ENCODE measurements at places on chromosomes 7 and 10. TPM values are rescaled to one million over a fixed set of nuclear protein-coding genes. Genes with fewer than 3 reads are reported as not detected.

FGFR2 gene
- 5.6 TPM for total RNA-seq

TMEM176B gene
- total RNA-seq, result not detected

ASAH2 gene
- total RNA-seq, result 0.79 TPM

SNX13 gene
- 38.5 TPM for total RNA-seq

BMPR1A gene
- total RNA-seq, result 5.5 TPM

DNA sequence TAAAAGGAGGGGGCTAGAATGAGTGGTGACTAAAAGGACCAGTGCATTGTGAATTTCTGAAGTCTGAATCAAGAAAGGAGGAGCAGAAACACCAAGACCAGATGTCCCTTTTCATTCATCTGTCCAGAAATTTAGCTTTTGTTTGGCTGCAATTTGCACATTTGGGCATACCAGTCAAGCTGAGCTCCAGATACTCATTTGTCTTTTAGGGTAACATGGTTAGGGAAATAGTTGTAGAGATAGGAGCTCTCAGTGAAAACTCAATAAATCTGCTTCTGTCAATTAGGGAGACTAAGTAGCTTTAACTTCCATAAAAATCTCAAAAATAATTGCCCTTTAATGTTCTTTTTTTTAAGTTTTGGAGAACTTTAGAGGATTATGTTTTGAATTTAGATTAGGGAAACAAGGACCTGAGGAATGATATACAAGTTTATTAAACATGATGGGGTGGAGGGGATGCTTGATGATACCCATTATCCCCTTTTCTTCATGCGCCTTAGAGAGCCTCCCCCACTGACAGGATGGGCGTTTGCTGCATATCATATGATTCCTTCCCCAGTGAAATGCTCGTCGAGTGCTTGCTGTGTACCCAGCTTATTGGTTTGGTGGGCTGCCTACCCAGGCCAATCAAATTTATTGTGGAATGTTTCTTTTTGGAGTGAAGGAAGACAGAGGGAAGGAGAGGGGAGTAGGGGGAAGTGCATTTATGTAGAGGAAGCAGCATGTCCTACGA lies 50.7 kb upstream of the RPA3 start:
- no peak for DNase-seq

- no peak for DNase-seq
Observed at GRCh38 chr10:13518076-13518692, 10.6 kb downstream of the BEND7 start.

- no peak for DNase-seq
Observed at GRCh38 chr7:67426654-67427053, 430.0 kb downstream of the TYW1 start.

- DNase-seq, result no peak
Observed at GRCh38 chr7:50641442-50642405, 76.5 kb upstream of the DDC start.

- DNase-seq, result no peak
Observed at GRCh38 chr10:80462299-80462980, 8.3 kb downstream of the TSPAN14 start.

GRCh38 chr10:109959259-109960145 lies 36.2 kb upstream of the XPNPEP1 start:
- DNase-seq, result no peak

GRCh38 chr7:4167385-4167910 lies 514.6 kb upstream of the FOXK1 start:
- no peak for DNase-seq

- DNase-seq, result no peak
Observed at GRCh38 chr7:69620650-69621049, 22.4 kb downstream of the AUTS2 start.

GRCh38 chr7:16543456-16543855 lies 16.8 kb downstream of the LRRC72 start:
- no peak for DNase-seq

DNA sequence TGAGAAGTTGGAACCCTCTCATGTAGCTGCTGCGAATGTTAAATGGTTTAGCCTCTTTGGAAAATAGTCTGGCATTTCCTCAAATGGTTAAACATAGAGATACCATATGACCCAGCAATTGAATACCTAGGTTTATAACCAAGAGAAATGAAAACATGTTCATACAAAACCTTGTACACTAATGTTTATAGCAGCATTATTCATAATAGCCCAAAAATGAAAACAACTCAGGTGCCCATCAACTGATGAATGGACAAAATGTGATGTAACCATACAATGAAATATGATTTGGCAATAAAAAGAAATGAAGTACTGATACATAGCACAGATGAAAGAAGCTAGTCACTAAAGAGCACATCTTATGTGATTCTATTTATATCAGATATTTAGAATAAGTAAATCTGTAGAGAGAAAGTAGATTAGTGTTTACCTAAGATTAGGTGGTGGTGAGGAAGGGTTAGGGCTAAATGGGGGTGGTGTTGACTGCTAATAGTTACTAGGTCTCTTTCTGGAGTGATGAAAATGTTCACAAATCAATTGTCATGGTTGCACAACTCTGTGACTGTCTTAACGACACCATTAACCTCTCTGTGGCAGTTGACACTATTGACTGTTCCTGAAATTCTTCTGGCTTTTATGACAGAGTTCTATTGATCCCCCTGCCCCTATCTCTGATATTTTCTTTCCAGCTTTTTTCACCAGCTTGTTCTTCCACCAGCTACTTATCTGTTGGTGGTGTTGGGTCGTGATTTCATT lies 35.2 kb downstream of the VCL start:
- no peak for DNase-seq

DNA sequence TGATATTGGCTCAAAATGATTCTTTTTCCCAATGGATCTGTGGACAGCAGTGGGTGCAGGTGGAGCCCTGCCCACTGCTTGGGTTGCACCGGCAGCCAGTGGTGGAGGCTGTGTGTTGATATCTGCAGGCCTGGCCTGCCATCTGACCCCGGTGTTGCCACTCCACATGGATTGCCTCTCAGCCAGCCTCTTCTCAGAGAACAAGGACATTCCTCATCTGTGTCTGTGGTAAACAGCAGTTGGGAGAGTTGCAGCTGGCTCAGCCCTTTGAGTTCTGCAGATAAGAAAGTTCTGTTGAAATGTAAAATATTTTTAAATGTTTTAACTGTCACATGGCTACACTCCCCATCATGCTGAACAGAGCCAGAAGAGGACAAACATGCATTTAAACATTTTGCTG lies 374.9 kb upstream of the CELF2 start:
- DNase-seq, result no peak

DNA sequence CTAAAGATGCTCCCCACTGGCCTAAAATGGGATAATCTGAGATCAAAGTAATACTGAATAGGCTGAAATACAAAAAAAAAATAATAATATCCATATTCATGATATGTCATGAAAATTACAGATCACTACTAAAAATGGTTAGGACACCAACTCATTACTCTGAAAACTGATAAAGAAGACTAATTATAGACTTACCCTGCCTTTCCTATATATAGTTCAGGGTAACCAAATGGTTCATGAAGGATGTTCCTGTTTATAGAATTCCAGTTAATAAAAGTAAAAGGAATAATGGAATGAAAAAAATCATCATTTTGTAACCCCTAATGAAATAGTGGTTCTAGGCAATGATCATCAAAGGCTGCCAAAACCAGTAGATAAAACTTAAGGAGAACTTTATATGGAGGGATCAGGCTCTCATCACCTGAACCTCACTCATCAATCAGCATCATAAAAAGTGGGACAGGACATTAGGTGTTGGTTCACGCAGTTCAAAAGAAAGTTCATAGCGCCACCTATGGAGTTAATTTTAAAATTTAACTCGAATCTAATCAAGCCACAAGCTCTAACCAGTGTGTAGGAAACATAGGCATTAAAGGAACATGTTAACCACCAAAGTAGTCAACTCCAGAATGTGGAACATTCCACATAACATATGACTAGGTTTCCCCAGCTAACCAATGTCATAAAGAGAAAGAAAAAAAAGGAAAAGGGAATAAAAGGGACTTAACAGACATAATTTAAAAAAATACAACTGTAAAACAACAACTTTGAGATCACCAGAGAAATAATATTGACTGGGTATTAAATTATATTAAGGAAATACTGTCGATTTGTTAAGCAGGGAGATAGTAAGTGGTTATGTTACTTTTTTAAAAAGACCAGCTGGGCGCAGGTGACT lies 35.7 kb downstream of the P4HA1 start:
- no peak for DNase-seq

- no peak for DNase-seq
Observed at GRCh38 chr10:108850138-108850854, 1073.0 kb downstream of the XPNPEP1 start.
